Stimulated activated CD8-positive, alpha-beta memory T cell treated with anti-CD3 and anti-CD28 coated beads, Interleukin-4, amount 100 ng/mL, for 4 hours (primary cell): ENCODE measurements at places on chromosomes 4 and X.

GRCh38 chr4:123819362-123820035 lies 422.9 kb downstream of the SPRY1 start:
- no peak for DNase-seq

GRCh38 chrX:42085836-42086235 lies 162.5 kb upstream of the CASK start:
- DNase-seq = no peak

- peak; percentile 26 for DNase-seq
These were observed 433 bp downstream of the MMAA start for GRCh38 chr4:145619639-145619996.

DNA sequence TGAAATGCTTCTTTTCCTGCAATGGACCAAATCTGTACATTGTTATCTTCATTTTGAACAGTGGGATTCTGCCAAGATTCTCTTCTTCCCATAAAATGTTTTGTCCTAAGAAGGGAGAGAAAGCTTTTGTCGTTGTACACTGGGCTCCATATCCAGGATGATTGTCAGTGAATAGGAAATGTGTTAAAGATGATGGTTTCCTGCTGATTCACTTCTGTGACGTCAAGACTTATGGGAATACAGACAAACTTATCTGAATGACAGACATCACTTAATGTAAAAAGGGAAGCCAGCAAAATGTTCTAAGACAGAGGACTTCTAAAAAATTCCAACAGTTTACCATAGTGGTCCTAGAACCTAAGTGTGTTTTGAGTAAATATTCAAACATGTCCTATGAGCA lies 53.7 kb upstream of the HPF1 start:
- DNase-seq = no peak

DNA sequence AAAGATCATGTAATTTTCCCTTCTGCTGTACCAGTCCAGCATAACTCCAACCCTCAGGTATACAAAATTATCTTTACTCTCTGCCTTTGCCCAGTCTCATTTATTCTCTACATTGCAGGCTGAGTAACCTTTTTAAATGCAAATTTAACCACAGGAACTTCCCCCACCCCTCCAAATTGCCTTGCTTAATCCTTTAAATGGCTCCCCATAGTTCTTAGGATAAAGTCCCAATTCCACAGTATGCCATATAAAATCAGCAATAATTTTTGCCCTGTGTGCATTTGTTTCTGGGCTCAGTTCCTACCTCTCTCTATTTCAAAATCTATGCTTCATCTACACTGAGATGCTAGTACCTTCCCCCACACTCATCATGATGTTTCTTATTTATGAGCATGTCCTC lies 879.7 kb downstream of the RPA4 start:
- DNase-seq = no peak

- DNase-seq = no peak
These were observed 287.7 kb downstream of the BMPR1B start for GRCh38 chr4:95045429-95045828.

DNA sequence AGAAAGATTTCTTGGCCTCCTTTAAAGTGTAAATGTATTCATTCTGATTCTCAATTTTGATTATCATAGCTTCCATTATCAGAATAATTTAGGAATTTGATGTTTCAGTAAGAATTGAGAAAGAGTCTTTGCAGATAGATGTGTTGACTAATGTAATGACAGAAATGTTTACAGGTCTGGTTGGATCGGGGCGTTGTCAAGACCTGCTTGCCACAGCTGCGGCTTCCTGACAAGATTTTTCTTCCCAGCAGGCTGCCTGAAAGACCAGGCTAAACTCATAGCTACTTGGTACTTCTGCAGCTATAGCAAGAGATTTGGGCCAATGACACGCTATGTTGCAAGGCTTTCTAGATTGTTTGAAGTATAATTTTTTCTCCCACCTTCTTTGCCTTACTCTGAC lies 91.5 kb upstream of the ANKRD50 start:
- no peak for DNase-seq

- no peak for DNase-seq
These were observed 271.6 kb downstream of the TLL1 start for GRCh38 chr4:166144607-166145006.

GRCh38 chrX:20527558-20528011 lies 260.9 kb upstream of the RPS6KA3 start:
- no peak for DNase-seq

GRCh38 chr4:108117418-108118182 lies 51.1 kb downstream of the LEF1 start:
- DNase-seq = no peak

DNA sequence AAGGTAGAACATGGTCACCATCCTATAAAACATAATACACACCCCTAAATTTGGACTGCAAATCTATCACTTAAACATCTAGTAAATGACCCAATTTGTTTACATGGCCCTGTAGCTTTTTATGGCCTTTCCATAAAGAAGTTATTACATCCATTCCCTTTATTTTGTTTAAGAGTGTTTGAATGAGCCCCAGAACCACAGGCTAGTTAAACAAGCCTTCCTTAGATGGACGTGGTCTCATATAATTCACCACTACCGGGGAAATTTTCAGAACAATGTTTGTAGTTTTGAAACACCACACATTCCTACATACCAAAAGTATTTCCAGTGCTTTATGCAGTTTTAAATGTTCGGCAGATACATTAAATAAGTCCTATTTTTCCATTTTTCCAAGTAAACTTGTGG lies 12.3 kb downstream of the PDGFC start:
- DNase-seq = no peak

DNA sequence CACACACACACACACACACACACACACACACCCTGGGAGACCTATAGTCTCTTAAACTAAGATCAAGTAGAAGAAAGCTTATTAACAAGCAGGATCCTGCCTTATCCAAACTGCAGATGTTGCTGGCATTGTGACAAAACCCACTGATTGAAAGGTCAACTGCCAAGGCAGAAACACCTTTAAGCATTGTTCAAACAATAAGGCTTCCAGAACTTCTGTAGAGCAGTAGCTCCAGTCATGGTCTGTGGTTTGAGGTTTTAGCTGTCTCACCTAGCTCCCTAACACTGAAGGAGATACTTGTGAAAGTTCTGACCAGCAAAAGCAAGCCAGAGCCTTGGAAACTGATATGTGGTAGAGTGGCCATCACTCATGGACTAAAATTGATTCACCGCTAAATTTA lies 59.8 kb downstream of the PTCHD1 start:
- DNase-seq = no peak

- no peak for DNase-seq
These were observed 38.2 kb upstream of the PLAC8 start for GRCh38 chr4:83152746-83153145.

DNA sequence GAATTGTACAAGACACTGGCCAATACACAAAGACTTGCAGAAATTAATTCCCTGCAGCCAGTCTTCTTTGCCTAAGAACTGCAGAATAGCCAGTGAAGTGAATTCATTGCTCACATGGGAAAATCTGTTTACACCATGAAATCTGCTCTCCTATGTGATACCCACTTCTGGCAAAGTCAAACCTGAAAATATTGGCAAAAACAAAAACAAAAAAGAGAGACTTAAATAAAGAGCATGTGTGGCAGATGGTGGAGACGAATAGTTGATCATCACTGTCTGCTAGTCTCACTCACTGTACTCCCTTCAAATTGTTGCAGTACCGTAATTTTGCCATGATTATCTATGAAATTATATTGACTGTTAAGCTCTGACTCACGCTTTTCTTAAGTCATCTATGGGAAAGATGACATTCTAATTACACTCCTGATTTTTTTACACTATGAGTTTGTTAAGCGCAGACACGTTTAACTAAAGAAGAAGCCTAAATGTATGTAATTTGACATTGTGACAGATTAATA lies 406.8 kb downstream of the PCDH7 start:
- DNase-seq = no peak

GRCh38 chrX:150364347-150365050 lies 1.4 kb downstream of the MAMLD1 start:
- no peak for DNase-seq

- no peak for DNase-seq
These were observed at the start of gene IRAK1 for GRCh38 chrX:154019633-154020528. Gene IRAK1 (minus strand): TSS chrX:154019902. CDS start chrX:154019812, 90 bp downstream.

- DNase-seq = no peak
These were observed 353.2 kb upstream of the TENM3 start for GRCh38 chr4:181890031-181890430.

GRCh38 chr4:94395562-94395961 lies 52.9 kb upstream of the HPGDS start:
- no peak for DNase-seq

DNA sequence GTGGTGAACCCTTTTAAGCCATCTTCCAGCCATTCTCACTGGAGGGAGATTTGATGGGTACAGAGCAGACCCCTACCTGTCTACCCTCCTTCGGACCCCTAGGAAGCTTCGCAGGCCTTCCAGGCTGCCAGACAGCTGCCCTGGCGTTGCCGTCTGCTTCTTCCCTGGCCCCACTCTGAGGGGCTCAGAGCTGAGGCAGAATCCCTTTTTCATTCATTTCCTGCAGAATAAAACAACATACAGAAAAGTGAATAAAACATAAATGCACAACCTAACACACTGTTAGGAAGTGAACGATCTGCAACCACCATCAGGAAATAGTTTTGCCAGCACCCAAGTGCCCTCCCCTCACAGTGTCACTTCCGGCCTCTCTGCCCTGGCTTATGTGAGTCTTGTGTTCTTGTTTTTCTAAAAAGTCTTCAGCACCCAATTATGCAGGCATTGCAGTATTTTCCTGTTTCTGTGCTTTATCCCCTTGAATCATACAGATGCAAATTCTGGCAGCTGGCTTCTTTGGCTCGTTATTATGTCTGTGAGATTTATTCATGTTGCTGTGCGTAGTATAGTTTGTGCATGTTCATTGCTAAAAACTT lies 5.6 kb upstream of the ADD1 start:
- DNase-seq = peak; percentile 41

GRCh38 chr4:25377572-25378436 lies 741 bp downstream of the ANAPC4 start:
- no peak for DNase-seq
